ENCODE measurements at places on chromosomes 6 and 20.

GRCh38 chr6:125268765-125269164 lies 33.0 kb downstream of the HDDC2 start:
- no peak for DNase-seq

DNA sequence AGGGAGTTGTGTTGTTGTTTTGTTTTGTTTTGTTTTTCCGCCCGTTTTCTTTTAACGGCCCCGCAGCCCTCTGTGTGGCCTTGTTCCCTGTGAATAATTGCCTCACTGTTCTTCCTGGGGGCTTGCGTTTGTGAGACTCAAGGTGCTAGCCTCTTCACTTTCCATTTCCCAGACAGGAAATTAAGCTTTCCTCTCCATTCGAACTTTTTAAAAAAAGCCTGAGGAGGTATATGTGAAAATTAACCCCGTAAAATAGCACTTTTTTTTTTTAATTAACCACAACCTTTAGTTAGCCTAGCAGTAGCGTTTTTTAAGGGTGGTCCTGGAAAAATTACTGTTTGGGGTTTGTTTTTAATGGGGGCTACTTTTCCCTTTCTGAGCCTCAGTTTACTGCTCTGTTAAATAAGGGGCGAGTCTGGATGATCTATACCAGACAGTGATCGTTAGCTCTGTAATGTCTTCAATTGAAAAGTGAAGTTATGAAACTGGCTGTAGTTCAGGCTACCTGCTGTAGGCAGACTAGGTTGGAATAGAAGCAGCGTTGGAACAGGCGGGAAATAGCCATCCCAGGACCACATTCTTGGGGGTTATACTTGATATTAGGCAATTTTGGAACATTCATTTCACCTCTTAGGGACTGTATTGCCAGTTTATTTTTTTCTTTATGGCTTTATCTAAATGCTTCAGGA lies 1.7 kb downstream of the STX16 start:
- DNase-seq, result no peak

DNA sequence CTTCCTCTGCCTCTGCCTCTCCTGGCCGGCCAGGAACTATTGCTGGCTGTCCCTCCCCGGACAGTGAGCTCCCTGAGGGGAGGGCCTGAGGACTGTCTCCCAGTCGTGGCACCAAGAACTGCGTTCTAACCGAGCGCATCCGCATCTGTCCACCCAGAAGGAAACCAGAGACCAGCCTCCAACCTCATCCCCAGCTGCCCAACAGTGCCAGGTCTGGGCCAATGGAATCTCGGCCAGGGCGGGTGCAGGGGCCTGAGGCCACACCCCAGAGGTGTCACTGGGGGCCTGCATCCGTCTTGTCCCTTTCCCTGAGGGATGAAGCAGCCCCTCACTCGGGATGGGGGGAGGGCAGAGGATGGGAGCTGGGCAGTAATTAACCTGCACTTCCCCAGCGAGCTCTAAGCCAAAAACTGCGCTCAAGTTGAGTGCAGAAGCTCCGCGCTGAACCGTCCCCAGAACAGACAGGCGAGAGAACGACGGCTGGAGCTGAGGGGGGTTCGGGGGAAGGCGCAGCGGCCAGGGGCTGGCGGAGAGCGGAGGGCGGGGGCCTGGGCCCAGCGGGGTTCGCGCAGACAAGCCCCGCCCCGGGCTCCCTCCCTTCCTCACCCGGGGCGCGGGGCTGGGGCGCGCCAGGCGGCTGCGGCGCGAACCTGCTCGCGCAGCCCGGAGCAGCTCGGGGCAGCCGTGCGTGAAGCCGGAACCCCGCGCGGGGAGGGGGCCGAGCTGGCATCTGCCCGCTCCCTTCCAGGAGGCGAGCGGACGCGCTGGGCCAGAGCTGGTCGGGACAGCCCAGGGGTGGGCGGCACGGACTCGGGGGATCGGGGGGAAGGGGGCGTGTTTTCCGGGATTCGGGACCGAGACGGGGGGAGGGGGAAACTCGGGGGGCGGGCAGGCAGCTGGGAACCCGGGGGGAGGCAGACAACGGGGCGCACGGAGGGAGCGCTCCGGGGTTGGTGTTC lies 1.4 kb downstream of the TFEB start:
- no peak for DNase-seq

DNA sequence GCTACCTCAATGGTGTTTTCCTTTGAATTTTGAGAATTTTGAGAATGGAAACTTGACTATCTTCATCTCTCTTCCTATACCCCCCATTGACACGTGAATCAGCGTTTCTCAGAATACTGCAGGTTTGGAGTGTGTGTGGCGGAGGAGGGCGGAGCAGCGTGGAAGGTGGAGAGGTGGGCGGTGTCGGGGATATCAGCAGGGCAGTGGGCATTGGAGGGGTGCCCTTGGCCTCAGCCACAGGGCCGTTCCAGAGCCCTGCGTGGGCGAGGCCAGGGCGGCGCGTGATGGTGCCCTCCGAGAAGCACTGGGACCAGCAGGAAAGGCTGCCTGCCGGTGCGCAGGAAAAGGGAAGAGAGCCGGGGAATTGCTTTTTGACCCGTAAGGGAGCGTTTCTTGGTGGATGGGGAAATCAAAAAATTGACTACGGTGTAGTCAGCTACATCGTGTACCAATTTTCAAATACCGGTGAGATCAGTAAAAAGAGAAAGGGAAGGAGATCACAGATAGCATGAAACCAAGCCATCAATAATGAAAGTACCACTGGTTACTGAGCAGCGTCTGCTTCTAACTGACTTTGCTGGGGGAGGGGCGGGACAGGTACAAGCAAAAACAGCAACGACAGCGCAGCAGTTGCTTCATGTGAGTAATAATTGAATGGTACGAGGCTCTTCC lies 82.7 kb upstream of the DUSP22 start:
- no peak for DNase-seq

- no peak for DNase-seq
These were observed 37.4 kb upstream of the RPL7L1 start for GRCh38 chr6:42841844-42842584.

- no peak for DNase-seq
These were observed 163.4 kb downstream of the MTFR2 start for GRCh38 chr6:136086686-136087085.

DNA sequence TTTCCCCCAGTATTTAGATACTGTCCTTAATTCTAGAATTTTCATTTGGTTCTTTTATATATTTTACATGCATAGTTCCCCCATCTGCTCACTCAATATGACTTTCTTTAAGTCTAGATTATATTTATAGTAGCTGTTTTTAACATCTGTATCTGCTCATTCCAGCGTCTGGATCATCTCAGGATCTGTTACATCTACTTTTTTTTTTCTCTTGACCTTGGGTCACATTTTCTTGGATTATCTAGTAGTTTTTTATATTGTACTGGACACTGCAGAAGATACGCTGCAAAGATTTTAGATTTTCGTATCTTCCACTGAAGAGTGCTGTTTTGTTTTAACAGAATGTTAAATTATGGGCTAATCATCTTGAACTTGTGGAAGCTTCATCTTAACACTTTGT lies 20.7 kb downstream of the RAB22A start:
- no peak for DNase-seq

- DNase-seq, result no peak
These were observed 17.8 kb upstream of the AAR2 start for GRCh38 chr20:36218380-36219064.

GRCh38 chr20:10131732-10132345 lies 86.8 kb upstream of the SNAP25 start:
- DNase-seq, result no peak

Data from NCI-H187 treated with DMSO at 0.1 percent for 48 hours (cell line).